ENCODE measurements at places on chromosomes 3 and 15.

DNA sequence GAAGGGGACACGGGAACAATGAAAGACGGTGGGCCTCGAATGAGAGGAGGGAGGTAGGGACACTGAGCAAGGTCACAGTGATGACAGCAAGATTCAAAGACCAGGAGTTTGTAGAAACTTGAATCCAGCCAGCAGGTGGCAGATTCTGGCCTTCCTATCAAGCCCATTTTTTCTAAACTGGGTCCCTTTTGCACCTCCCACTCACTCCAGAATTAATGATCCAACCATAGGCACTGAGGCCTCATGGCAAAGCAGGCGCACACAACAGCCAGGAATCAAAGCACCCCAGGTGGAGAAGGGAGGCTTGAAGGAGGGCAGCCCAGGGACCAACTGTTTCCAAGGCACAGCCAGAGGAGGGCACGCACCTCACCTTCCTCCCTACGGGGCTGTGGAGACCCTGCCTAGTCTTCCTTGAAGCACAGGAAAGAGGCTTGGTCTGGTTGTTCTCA lies 90.2 kb downstream of the ANP32A start:
- no peak for DNase-seq

GRCh38 chr3:194757647-194758061 lies 72.0 kb downstream of the FAM43A start:
- DNase-seq = no peak

DNA sequence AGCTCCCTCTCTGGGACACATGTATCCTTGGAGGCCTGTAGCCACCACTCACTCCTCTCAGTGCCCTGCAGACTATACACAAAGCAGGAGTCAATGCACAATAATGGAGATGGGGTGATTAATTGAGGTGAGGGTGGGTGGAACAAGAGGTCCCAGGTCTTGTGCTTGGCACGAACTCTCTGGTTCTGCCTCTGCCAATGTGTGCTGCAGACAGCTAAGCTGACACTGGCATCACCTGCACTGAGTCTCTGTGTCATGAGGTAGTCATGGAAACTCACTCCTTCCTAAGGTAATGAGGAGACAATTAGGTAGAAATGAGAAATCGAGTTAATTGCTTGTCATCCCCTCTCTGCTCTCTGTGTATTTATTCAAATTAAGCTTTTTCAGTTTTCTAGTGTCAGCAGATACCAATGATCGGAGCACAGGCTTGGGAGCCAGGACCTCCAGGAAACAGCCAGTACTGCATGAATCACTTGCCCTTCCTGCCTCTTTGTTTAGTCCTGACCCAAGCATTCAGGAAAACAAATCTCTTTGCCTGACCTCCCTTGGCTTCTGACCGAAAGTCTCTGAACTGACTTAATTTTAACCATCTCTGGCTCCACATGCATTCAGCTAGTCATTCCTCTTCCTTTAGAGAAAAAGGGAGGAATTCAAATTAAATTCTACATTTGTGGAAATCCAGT lies 56.7 kb downstream of the DRD3 start:
- DNase-seq = no peak

- DNase-seq = no peak
These were observed 73.8 kb downstream of the BDH1 start for GRCh38 chr3:197482001-197482400.

- no peak for DNase-seq
These were observed 309.8 kb upstream of the GRM7 start for GRCh38 chr3:6551165-6551564.

GRCh38 chr3:123262868-123263267 lies 61.1 kb downstream of the SEC22A start:
- DNase-seq = no peak

- DNase-seq = no peak
These were observed 18.0 kb upstream of the ZXDC start for GRCh38 chr3:126493739-126494138.

- no peak for DNase-seq
These were observed 249.9 kb upstream of the CTDSPL start for GRCh38 chr3:37611771-37612170.

GRCh38 chr15:66866656-66867055 lies 164.6 kb downstream of the SMAD6 start:
- DNase-seq = no peak

DNA sequence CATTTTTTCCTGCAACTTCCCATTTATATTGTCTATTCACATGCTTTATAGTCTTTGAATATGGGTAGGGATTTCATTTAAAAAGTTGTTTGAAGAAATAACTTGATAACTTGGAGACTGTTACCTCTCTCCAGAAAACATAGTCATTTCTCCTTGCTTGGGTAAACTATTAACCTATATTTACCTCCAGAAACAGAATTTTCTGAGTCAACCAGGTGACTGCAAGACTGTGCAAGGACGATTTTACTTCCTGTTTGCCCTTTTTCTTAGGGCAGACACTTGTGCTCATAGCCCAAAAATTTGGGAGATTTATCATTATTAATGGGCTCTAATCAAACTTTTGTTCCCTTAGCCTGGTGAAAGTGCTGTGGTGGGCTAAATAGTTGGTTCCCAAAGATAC lies 14.3 kb upstream of the MOBP start:
- DNase-seq = no peak

DNA sequence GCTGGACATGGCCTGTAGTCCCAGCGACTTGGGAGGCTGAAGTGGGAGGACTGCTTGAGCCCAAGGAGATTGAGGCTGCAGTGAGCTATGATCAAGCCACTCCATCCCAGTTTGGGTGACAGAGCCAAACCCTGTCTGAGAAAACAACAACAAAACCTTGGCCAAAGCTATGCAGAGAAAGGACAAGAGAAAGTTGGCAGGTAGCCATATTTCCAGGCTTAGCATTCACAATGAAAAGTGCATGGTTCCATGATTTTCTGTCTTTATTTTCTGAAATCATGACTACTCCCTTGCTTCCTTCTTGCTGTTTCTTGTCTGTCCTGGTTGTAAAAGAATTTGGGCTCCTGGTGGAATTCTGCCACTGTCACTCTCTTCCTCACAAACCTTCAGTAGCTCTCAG lies 284.6 kb upstream of the C2CD4B start:
- DNase-seq = no peak

DNA sequence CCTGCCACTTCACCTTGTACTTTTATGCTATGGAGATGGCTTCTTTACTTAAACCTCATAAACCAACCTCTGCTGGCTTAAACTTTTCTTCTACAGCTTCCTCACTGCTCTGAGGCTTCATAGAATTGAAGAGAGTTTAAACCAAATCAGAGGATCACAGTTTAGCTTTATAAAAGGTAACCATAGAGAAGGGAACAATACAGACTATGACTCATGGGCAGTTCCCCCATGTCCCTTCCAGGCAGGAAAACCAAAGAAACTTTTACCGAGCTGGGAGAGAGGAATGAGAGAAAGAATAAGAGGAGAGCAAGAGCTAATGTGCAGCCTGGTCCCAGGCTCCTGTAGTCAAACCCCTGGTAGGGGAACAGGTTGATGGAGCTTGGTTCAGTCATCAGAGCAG lies 53.9 kb upstream of the NEDD4 start:
- DNase-seq = no peak

- DNase-seq = no peak
These were observed 76.4 kb upstream of the TNFAIP8L3 start for GRCh38 chr15:51170882-51171633.

- DNase-seq = no peak
These were observed 22.8 kb upstream of the TM2D3 start for GRCh38 chr15:101675015-101675414.

GRCh38 chr3:129040039-129040336 lies 20.6 kb upstream of the GP9 start:
- DNase-seq = no peak

DNA sequence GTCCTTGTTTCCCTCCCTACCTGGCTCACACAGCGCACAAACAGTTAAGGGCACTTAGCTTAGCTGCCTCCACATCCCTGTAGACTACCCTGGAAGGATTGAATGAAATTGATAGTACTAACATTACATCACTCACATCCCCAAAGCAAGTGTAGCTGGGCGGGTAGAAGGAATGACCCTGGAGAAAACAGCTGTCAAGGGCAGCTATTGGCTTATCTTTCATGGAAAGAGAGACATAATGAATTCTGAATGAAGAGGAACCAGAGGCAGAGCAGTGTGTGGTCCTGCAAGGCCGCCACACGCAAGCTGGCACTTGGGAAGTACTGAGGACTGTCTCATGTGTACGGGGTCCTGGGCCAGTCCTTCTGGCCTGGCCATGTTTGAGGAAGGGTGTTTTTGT lies 369.6 kb upstream of the RGMA start:
- DNase-seq = no peak

- no peak for DNase-seq
These were observed 26.7 kb upstream of the OR5K4 start for GRCh38 chr3:98326945-98327344.

DNA sequence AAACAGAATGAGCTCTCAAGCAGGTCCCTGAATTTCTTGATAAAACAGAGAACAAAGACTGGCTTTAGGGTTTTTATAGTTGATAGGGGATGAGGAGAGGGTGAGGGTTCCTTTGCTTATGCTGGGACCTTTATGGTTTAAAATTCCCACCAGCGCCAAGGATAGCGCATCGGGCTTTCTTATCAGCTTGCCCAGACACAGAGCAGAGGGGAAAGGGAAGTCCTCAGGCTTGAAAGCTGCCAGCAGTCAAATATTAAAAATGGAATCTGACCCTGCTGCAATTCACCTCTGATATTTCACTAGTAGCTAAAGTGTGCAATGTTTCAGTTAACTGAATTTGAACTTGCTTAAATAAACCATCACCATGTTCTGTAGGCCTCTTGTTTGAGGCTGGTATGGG lies 55.0 kb upstream of the EPHA3 start:
- DNase-seq = no peak

DNA sequence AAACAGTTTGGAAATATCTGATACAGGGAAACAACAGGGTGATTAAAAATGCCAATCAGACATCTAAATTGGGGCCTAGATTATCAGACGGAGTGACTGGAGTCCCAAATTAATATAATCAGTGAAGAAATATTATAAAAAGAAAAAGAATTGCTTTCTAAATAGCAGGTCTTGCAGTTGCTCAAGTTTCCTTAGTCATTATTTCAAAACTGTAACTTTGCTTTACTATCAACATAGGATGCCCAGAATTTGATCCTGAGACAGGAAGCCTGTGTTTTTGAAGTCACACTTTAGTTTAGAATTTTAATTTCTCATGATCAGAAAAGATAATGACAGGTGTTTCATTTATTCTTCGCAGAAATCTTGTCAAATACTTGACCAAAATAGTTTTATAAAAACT lies 105.9 kb downstream of the IL1RAP start:
- no peak for DNase-seq

All from brain pericyte (primary cell).